KG1 (cell line): ENCODE measurements at places on chromosomes 2 and 18.

GRCh38 chr2:232236200-232236599 lies 142.4 kb upstream of the ALPP start:
- no peak for DNase-seq

DNA sequence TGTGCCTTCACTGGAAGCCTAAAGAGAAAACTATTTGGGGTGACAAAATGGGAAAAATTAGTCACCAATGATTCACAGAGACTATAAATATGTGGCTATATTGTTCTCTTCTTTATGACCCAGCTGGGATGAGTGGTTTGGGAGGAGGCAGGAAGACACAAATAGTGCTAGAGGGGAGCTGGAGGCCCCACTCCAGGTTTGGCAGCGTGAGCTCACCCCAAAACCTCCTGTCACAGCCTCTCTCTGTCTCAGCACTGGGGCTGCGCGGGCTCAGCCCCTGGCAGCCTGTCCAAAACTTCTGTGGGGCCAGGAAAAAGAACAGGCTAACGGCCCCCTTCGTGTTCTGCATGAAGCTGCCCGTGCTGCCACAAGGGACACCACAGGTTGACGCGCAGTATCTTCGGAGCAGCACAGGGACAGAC lies 73.2 kb upstream of the LCLAT1 start:
- DNase-seq = no peak

GRCh38 chr2:12935796-12936195 lies 219.1 kb downstream of the TRIB2 start:
- no peak for DNase-seq

GRCh38 chr2:74865770-74866674 lies 32.1 kb downstream of the HK2 start:
- DNase-seq = no peak

- no peak for DNase-seq
Measured at GRCh38 chr2:196174404-196174803, 3.0 kb upstream of the STK17B start.

GRCh38 chr18:32175265-32175664 lies 14.6 kb upstream of the MEP1B start:
- DNase-seq = no peak

- DNase-seq = no peak
Measured at GRCh38 chr18:38297910-38298309, 732.3 kb upstream of the CELF4 start.

- no peak for DNase-seq
Measured at GRCh38 chr2:55934337-55934736, 10.8 kb upstream of the EFEMP1 start.

DNA sequence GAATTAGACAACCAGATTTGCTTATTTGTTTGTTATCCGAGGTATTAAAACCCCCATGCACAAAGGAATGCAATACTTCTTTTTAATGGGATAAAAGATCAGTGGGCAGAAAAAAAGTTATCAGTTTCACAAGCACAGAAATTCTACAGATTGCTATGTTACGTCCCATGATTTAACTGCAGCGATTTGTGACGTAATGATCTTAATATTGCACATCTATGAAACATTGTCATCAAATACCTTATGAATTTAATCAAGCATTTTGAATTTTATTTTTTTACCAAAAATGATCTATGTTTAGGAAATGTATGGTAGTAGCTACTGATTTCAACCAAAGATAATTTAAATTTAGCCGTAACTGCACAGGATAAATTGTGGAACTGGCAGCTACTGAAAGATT lies 138.9 kb downstream of the FHOD3 start:
- DNase-seq = no peak

- no peak for DNase-seq
Measured at GRCh38 chr2:68834737-68835376, 36.3 kb downstream of the BMP10 start.

DNA sequence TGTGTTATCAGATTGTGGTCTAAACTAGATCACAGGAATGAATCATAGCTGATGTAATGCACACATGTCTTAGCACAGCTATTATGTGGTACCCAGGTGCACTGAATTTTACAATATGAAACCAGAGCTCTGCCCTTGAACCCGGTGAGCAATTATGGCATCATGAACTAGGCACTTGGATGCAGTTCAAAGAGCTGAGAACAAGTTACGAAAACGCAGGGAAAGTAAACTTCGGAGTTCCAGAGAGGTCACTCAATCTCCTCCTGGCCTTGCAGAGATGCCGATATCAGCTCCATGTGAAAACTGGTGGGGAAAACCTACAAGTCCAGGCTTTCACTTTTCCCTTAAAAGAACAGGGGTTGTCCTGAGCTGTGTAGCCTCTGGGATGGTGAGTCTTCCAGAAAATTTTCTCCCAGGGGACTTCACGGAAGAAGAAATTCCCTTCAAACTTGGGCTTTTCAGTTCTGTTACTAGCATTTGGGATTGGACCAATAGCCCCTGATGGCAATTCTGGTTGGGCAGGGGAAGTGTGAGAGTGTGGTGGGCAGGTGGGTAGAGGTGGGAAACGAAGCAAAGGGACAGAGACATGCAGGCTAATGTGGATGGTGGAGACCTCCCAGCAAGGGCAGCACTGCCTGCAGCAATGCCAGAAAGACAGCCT lies 71.1 kb upstream of the SH3BP4 start:
- no peak for DNase-seq

- no peak for DNase-seq
Measured at GRCh38 chr2:156380117-156380645, 47.7 kb upstream of the NR4A2 start.

DNA sequence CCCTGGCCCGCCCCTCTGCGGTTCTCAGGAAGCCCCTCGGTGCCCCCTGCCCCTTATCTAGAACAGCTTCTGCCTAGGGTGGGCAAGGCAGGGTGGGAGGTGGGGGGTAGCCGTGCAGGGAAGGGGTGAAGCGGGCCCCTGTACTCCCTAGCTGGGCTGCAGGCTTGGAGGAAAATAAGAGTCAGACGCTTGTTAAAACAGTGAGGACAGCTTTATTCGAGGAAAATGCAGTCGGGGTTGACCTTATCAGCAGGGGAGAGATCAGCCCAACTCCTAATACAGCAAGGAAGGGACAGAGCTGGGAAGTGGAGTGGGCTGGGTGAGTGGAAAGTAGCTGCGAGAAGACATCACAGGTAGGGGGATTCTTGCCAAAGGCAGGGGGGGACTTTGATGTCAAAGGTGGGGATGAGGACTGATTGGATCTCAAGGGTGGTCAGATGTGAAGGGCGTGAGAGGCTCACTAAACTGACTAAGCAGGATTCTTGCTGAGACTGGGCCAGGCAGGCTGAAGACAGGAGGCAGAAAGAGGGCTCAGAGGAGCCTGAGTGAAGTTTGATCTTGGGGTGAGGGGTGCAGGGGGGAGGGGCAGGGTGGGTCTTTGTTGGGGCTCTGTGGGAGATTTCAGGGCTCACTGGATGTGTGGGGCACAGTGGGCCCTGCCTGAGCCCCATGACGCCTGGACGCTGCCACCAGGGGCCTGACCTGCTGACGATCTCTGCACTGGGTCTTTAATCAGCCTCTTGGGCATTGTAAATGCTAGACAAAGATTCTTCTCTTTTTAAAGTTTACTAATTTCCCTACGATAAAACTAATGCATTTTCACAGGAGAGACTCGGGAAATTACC lies 29.9 kb downstream of the HPCAL1 start:
- no peak for DNase-seq

- DNase-seq = no peak
Measured at GRCh38 chr18:7958081-7958896, 391.2 kb downstream of the PTPRM start.

GRCh38 chr2:232170396-232170795 lies 208.2 kb upstream of the ALPP start:
- no peak for DNase-seq

DNA sequence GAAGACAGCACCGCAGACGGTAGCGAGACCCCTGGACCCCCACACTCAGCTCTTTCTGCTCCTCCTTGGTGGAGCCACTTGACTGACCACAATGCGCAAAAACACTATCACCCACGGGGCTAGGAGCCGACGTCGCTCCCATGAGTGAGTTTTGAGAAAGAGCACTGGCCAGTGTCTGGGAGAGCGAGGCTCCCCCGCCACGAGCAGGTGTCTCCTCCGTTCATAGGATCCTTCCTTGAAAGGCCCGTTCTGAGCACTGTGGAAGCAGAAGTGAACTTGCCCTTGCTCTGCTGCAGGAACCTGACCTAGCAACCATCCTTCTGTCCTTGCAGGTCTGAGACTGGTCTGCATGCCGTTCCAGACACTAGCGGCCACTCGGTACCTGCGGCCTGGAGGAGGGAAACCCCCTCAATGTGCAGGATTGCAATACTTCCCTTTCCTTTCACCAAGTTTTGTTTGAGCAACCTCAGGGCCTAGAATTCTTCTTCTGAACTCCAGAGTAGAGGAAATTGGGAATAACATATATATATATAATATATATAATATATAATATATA lies 12.9 kb upstream of the ZNF516 start:
- no peak for DNase-seq

DNA sequence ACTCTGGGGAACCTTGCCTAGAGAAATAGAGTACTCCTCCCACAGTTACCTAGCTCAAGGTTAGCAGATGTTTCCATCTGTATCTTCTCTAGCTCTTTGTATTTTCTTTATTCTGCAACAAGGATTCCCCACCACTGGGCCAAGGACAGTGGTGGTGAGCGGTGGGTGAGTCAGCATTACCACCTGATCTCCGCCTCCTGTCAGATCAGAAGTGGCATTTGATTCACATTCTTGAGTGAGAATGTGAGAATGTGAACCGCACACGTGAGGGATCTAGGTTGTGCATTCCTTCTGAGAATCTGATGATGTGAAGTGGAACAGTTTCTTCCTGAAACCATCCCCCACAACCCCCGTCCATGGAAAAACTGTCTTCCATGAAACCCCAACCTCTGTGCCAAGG lies 9.0 kb downstream of the EPB41L3 start:
- DNase-seq = no peak

DNA sequence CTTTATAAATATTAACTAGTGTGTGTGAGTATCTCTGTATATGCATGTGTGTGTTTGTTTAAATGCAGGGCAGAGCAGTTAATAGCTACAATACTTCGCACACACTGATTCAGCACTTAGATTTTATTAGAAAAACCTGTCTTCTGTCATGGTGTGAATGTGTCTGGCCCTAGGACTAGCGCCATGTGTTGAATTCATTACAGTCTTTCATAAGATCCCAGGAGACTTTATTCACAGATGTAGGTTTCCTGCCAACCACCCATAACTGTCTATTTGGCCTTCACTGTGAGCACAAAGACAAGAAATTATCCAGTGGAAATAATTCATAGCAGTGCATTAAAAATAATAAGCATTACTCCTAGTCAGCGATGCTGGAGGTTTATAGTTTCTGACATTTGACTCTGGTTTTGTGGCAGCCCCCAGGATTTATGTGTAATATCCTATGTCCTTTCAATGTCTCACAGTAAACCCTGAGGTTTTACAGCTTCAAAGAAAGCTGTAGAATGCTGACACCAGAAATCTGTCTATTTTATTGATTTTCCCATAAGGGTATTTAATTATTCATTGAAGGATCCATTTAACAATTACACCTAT lies 93.9 kb downstream of the ZNF804A start:
- no peak for DNase-seq

DNA sequence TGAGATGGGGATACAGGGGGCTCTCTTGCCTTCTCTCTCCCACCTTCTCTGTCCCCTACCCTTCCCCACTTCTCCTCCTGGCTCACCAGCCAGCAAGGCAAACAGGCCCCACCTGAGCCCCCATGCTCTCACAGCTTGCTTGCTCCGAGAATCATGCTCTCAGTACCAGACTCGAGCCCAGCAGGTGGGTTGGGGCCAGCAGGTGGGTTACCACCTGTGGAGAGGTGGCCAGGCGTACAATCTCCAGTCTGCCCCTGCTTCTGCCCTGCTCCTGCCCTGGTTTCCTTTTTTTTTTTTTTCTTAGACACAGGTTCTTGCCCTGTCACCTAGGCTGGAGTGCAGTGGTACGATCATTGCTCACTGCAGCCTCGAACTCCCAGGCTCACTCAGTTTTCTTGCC lies 214.5 kb downstream of the SH3RF3 start:
- no peak for DNase-seq

GRCh38 chr2:26519396-26520147 lies 41.6 kb upstream of the OTOF start:
- DNase-seq = no peak

DNA sequence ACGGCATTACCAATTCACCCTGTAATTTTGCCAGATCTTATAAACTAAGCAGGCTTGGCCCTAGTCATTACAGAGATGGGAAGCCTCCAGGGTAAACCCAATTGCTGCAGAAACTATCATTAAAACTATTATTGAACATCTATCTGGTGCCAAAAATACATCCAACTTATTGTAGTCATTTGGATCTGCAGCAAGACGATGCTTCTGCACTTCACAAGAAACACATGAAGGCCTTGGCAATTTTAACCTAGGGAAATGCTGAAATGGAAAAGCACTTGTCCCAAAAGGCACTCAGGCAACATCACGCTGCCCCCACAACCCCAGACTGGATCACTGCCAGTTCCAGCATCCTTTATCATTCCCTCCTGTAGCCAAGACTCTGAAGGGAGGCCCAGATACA lies 85.3 kb upstream of the ACVR2A start:
- no peak for DNase-seq

DNA sequence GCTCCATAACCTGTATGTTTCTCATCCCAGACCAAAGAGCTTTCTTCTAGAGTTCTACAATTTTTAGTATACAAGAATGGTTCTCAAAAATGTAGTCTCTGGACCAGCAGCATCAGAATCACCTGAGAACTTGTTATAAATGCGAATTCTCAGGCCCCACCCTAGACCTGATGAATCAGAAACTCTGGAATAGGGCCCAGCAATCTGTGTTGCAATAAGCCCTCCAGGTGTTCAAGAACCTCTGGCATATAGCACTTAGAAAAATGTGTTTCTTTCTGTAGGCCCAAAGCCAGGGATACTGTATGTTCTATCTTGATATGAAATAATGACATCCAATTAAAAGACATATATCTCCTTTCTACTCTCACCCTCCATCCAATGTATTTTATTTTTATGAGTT lies 10.4 kb downstream of the PAIP2B start:
- no peak for DNase-seq

DNA sequence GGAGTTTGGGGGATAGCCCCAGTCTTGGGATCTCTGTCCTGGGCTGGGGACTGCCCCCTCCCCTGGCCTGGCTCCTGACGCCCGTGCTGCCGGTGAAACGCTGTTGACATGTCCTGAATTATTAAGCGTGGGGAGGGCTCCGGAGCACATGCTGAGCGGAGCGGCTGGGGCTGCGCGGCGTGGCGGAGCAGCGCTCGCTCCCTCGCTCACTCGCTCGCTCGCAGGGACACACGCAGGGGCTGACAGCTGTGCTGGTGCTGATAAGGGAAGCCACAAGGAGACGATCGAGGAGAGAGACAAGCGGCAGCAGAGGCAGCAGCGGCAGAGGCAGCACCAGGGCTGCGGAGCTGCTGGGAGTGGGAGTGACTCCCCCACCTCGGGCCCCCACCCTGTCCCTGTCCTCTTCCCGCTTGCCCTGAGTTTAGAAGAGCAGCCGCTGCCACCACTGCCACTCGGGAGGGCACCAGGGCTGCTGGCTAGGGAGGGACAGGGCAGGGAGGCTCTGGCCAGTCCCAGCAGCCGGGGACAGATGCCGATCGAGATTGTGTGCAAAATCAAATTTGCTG lies at the start of gene ASIC4:
TSS of gene ASIC4 (plus strand) at position 287 of the 566 bp plus-strand sequence. CDS start at position 530, 243 bp downstream.
- DNase-seq = no peak
